ENCODE measurements at places on chromosomes 2 and 18.

DNA sequence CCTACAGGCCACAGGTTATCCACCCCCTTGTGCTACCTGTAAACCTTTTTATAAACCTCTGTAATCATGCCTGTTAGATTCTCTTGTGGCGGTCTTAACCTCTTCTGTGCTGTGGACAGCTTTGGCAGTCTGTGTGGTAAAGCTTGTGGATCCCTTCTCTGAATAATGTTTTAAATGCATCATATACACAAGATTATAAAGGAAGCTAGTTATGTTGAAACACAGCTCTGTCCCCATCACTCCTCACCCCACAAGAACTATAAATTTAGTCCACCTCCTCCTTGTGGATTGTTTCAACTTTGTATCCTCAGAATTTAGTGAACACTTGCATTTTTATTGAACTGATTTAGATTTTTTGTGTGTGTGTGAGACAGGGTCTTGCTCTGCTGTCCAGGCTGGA, 107.7 kb downstream of the ICA1L start:
- no peak for DNase-seq

- DNase-seq = no peak
Measured at GRCh38 chr2:217951521-217952247, 51.1 kb downstream of the TNS1 start.

DNA sequence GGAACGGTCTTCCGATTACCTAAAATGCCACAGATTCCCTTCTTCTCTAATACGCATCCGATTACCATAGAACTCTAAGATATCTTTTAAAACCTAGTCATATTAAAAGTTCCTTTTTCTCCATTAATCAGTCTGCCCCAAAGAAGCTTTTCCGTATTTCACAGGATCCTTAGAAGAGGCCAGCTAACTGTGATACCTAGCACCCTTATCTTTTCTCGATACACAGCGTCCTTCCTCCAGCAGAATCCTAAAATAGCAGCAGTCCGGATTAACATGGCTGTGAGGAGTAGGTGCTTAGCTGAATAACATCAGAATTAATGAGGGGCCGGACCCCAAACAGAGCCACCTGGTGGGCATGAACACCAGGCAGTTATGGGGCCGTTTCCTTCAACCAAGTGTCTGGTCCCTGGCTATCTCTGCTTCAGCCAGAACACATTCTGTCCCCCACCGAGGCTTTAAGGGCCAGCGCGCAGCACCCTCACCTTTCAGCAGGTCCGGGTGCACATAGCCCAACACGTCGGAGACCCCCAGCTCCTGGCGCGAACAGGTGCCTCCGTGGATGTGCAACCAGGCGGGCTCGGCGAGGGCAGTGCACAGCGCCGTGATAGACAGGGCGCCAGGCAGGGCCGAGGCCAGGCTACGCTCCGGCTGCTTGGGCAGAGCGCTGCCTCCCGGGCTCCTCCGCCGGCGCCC, 995 bp downstream of the TMEM127 start:
- no peak for DNase-seq

- no peak for DNase-seq
Measured at GRCh38 chr2:26891-27290, 19.4 kb downstream of the FAM110C start.

GRCh38 chr2:98896944-98897343, 39.1 kb downstream of the CRACDL start:
- no peak for DNase-seq

- DNase-seq = no peak
Measured at GRCh38 chr18:44927127-44927849, 246.6 kb downstream of the SETBP1 start.

GRCh38 chr2:225558399-225559071, 159.0 kb downstream of the NYAP2 start:
- no peak for DNase-seq

- no peak for DNase-seq
Measured at GRCh38 chr2:237892984-237893595, 33.7 kb downstream of the RAMP1 start.

DNA sequence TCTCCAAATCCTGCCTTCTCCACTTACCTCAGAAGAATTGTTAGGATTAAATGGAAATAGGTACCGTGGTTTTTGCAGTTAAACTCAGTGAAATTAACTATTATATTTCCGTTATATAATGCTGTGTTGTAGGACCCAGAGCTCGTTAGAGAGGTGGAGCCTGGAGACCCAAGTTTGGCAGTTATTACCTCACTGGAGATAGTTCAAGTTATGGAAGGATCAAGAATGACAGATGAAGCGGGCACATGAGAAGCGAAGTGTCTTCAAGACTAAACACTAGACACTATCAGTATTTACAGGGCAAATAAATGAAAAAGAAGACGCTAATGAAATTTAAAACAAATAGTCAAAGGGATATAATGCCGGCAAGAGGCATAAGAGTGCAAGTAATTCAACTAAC, 866 bp downstream of the CWC22 start:
- no peak for DNase-seq

DNA sequence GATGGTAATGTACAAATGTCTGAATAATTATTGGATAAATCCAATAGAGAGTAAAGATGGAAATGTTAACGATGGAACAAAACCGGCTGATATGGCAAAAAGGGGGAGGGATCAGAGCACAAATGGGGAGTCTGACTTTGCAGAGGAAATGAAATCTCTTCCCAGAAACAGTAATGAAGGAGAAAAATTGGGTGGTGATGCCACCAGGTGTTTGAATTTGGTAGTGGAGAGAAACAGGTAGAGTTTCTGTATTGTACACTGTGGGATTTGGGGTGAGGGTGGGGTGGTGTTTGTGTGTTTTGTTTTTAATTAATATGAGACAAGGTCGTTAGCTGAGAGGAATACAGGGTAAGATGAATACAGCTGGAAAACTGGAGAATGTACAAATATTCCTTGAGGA, 20.4 kb upstream of the XDH start:
- no peak for DNase-seq

DNA sequence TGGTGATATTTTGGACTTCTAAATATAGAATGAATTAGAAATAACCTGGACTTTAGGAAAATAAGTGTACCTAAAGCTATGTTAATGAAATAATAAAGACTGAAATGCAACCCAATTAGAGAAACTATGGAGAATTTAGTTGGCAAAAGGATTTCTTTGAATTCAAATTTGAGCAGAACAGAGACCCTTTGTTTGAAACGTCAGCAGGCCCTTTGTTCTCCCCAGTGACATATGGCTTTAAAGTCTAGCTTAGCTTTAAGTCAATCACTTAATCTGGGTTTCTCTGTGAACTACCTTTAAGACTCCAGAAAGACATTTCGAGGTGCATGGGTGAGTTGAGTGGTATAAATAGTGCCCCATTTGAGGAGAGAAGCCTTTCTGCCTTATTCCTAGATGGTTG, 130.5 kb upstream of the CREB1 start:
- DNase-seq = no peak

DNA sequence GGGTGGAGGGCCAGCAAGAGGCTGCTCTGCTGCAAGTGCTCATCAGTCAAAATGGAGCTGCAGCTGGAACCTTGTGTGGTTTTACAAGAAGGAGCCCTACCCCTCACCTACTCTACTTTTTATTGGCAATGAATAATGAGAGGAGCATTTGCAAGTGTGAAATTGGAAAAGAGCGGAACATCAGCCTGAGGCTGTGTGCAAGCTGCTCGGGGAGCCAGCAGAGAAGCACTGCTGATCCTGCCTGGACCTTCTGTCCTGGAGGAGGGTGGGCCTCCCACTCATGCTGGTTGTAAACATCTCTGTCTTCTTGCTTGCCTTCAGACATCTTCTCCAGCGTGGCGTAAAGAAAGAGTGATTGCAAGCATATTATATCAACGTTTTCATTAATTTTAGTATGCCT, 256.2 kb downstream of the DLGAP1 start:
- no peak for DNase-seq

DNA sequence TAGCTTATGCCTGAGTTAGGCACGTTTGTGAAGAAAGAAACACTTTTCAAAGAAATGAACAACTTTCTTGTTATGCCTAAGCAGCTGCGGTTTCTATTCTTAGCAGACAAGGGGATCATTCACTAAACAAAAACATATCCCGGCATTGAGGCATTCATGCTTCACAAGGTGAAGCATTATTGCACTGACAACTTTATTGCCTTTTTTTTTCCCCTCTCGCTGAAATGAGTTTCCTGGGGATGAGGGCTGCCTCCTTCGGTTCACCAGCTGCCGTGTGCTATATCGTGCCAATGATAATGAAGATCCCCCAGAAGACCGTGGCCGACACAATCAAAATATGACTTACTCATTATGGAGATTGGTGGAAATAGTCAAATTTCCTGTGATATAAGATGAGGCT, 288.2 kb upstream of the ST6GAL2 start:
- DNase-seq = no peak
